ENCODE measurements at places on chromosomes 13 and 19.

- no peak for DNase-seq
Observed at GRCh38 chr13:44078806-44079376, 199.2 kb downstream of the LACC1 start.

GRCh38 chr13:60152904-60153303 lies 10.8 kb downstream of the DIAPH3 start:
- DNase-seq: no peak

DNA sequence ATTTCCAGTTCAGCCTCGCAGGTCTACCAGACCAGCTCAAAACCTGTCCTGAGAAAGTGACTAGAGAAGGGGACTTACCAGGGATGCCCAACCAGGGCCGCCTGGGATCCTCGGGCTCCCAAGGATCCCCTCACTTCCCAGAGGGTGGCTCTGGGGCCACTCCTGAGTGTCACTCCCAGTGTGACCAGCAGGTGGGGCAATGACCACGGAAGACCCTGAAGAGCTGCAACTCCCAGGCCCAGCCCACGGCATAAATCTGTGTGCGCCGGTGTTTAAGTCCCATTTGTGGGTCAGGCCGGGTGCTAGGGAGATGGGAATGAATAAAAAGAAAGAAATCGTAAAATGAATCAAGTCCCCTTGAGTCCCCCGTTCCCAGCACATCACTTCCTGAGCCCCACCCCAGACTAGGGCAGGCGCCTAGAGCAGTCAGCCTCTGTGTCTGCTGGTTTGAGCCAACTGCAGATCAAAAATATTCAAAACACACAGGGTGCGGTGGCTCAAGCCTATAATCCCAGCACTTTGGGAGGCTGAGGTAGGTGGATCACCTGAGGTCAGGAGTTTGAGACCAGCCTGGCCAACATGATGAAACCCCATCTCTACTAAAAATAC lies 10.7 kb downstream of the PTGIR start:
- peak; percentile 73 for DNase-seq

- no peak for DNase-seq
Observed at GRCh38 chr13:59901191-59901590, 262.5 kb downstream of the DIAPH3 start.

DNA sequence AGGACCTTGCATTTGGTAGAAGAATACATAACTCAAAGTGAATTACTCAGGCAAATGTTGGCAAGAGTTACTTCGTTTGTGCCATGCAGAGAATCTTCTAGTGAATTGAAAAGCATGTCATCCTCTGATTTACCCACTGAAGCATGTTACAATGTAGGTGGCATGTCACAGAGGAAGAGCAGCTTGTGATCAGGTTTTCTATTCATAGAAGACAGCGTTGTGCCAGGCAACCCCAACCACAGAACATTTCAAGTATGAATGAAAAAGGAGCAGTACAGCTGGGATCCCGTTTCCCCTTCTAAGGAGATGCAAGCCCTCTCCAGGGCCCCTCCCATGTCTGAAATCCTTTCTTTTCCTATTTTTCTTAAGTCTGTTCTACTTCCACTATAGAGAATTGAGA lies 6.0 kb upstream of the KATNAL1 start:
- DNase-seq: no peak

DNA sequence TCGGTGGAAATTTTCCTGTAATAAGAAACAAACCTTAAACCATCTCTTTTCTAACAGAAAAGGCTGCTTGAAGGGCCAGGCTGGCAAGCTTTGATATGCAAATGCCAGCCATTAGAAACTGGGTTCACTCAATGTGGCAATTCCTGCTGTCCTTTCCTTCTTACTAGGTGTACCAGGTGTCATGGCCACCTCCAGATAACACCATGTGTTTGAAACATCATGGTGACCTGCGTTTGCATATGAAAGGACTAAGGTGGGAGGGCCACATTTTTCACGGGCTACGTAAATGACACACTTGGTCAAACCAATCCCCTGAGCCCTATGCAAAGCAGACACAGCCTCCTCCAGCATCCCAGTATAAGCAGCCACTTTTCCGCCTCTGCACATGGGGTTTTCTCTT lies 789.1 kb upstream of the SLITRK5 start:
- no peak for DNase-seq

- no peak for DNase-seq
Observed at GRCh38 chr19:40684280-40684679, 6.2 kb downstream of the NUMBL start.

DNA sequence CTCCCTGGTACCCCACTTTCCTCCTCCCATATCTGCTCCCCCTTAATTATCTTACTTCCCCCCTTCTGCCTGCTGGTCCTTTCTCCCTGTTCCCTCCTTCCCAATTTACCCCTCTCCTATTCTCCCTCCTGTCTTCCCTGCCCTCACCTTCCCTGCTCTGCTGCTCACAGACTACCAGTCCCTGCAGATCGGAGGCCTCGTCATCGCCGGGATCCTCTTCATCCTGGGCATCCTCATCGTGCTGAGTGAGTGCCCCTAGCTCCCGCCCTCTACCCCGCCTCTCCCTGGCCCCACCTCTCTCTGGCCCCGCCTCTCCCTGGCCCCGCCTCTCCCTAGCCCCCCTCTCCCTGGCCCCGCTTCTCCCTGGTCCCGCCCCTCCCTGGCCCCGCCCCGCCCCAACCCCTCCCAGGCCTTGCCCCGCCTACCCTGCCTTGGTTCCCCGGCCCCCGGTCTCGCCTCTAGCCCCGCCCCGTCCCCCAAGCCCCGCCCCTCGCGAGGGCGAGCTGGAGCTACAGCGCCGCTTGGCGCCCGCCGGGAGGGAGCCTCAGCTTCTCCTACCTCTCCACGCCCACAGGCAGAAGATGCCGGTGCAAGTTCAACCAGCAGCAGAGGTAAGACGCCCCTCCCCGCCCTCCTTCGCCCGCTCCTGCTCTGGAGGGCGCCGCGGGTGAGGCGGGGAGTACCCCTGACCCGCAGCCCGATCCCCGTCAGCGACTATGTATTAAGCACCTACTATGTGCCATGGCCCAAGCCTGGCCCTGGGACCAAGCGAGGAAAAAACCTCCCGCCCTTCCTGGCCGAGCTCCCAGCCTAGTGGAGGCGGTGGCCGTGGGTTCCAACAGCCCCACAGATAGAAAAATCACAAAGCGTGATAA lies 1.9 kb upstream of the FXYD7 start:
- peak; percentile 97 for DNase-seq

- no peak for DNase-seq
Observed at GRCh38 chr13:104034891-104035290, 968.7 kb upstream of the SLC10A2 start.

GRCh38 chr13:80251403-80251802 lies 89.5 kb downstream of the SPRY2 start:
- DNase-seq: no peak

DNA sequence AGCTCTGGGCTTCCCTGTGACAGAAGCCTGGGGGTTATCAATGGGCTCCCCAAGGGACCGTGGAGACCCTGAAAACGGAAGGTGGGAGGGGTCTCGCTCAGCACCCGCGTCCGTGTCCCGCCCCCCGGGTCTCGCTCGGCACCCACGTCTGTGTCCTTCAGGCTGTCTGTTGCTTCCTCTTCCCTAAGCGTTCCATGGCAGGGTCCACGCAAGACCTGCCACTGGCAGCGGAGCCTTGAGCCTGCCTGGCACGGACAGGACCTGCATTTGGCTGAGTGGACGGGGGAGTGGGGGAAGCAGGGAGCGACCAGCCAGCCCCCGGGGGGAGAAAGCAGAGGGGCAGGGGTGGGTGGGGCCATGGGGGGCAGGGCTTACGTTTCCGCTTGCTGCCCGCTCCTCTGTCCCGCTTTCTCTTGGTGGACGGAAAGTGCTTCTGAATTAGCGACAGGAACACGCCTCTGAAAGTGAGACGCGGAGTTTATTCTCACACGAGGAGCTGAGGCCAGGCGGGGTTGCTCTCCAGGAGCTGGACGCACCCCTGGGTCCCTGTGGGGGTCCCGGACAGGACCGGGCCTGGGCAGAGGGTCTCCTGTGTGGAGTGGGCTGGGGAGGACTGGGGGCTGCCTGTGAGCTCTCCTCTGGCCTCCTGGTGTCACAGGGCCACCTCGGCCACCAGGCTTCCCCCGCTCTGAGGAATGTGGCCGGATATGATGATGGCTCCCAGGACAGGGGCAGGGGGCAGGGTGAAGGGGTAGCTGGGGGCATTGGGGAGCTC lies 12.0 kb downstream of the GPX4 start:
- DNase-seq: no peak

- DNase-seq: no peak
Observed at GRCh38 chr13:50198508-50198907, 183.3 kb downstream of the KCNRG start.

DNA sequence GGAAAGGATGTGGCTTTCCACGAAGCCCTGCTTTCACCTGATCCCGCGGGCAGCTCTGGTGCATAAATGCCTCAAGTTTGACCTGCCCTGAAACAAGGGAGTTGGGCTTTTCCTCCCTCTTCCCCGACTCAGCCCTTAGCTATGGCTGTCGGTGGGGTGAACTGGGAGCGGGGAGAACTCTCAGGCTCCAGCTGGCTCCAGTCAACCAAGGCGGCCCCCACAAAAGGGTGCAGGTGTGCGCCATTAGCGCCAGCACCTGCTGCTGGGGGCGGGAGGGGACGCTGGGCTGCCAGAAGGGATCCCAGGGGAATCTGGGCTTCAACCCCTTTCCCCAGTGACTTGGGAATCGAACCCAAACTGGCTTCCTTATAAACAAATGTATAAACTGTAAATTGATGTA lies 7.1 kb upstream of the DHRS12 start:
- DNase-seq: no peak

DNA sequence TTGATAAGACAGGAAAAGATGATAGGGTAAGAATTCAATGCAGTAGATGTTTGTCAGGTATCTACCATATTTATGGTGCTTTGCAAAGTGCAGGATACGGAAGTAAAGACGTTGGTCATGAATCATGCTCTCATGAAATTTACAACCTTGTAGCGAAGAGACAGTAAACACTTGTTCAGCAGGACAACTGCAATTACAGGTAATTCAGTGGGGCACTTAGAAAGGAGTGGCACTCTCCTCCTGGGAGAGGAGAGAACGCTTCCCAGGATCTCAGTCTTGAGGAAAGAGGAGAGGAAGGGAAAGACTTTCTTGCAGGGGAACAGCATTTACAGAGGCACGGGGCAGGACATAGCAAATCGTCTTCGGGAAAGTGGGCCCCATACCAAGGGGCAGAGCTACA lies 46.4 kb downstream of the SOX1 start:
- DNase-seq: no peak

DNA sequence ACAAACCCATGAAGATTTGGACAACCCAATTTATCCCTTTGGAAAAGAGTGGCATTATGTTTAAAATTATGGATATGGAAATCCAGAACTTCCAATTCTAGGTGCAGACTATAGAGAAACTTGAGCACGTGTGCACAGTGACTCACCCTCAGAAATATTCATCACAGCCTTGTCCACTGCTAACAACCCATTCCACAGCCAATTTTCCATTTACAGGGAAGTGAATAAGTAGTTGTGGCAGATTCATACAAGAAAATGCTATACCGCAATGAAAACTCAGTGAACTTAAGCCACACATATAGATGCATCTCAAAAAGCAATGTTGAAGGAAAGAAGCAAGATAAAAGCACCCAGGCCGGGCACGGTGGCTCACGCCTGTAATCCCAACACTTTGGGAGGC lies 133.3 kb downstream of the USP12 start:
- no peak for DNase-seq

DNA sequence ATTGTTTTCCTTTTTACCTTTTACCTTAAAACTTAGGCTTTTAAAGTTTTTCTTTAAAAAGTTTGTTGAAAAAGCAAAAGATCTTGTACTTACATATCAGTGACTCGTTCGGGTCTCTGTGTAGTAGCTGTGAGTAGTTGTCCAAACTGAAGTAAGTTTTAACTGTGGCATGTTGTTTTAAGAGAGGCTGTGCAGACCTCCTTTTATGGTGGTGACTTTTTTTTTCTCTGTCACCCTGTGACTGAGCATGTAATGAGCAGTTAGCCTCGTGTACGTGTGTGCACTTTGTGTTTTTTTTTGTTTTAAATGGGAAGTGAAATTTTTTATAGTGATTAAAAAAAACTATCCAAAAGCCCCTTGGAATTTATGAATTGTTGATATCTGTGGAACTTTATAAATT lies at the start of gene GPR183:
GPR183 (minus strand) TSS at position 153 of the 400 bp plus-strand sequence. CDS start 11,254 bp downstream, outside the sequence.
- no peak for DNase-seq

DNA sequence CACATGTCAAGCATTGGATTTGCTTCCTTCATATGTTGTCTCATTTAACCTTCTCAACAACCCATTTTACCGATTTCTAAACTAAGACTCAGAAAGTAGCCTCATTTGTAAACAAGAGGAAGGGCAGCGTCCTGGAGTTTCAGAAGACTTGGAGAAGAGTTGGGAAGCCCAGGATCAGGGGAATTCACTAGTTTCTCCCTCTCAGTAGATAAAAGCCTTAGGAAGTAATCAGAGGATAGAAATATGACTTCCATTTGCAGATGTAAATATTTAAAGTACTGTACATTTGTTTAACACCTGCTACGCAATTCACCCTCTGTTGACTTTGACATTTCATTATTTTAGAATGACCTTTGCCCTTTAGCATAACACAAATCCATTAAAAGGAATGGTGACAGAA lies 216.4 kb downstream of the DCT start:
- DNase-seq: no peak

GRCh38 chr19:8004723-8005513 lies 523 bp downstream of the ELAVL1 start:
- DNase-seq: no peak

DNA sequence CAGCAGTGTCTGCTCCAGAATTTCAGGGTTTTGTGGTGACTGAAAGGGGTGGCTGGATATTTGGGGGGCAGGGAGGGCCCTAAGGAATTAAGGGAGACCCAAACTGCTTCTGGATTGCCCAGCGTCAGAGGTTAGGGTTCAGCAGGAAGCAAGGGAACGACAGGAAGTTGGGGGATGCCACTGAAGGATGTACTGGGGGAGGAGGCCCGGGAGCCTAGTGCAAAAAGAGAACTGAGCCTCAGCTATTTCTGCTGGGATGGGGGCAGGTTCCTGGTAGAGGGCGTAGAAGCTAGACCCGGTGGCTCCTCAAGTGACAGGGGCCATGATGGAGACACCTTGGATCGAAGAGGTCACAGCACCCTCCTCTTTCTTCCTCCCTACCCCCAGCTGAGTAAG lies 1.1 kb downstream of the CYP2S1 start:
- DNase-seq: no peak

- no peak for DNase-seq
Observed at GRCh38 chr19:1474765-1475351, 4.2 kb downstream of the C19orf25 start.

DNA sequence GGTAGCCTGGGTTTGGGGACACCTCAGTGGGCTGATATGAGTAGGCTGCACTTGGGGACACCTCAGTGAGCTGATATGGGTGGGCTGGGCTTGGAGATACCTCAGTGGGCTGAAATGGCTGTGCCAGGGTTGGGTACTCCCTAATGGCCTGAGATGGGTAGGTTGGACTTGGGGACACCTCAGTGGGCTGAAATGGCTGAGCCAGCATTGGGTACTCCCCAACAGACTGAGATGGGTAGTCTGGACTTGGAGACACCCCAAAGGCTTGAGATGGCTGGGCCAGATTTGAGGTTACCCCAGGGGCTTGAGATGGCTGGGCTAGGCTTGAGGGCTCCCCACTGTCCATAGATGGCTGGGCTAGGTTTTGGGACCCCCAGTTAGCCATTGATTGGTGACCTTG lies 12.1 kb downstream of the IQCN start:
- DNase-seq: no peak

Data from stimulated activated CD4-positive, alpha-beta T cell treated with anti-CD3 and anti-CD28 coated beads, Interleukin-1b, Interleukin-23, amount 100 ng/mL, for 24 hours (primary cell).